ENCODE measurements at places on chromosomes 11 and 22. TPM values are rescaled to one million over a fixed set of nuclear protein-coding genes. Genes with fewer than 3 reads are reported as not detected.

GRCh38 chr11:69877235-69877634 lies 58.0 kb upstream of the FGF3 start:
- no peak for DNase-seq

Gene DDI1
- not detected for total RNA-seq

DNA sequence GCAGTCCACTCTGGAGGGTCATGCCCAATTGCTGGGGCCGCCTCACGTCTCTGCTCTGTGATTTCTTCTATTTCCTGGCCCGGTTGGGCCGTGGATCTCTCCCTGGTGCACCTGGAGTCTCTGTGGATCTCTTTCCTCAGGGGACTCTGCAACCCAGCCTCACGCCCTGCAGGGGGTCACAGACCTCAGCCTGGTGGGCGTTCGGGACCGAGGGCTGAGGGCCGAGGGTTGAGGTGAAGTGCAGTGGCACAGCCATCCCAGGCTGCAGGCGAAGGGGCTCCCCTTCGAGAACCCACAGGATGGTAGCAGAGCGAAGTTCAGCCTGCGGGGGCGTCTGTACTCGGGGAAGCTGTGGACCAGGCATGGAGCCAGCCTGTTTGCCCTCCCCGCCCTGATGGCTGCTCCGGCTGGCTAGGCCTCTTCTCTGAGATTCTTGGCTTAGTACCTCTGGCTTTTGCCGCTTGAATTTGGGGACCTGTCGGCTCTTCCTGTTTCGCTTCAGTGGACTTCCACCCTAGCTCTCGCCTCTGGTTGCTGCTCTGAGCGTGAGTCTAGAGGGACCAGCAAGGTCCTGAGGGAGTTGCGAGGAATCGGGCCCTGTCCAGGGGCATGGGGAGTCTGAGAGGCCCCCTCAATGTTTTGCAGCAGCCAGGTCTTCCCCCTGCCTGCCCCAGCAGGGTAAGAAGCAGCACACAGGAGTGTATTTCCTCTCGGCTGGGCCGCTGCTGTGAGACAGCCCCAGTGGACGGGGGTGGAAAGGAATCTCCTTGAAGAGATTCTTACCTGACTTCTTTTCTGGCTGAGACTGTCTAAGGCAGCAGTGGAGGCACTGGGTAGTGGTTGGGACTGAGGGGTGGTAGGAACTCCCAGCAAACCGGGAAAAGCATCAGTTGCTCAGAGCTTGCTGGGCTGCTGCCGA lies 140.8 kb downstream of the TBC1D22A start:
- no peak for DNase-seq

- DNase-seq: no peak
Observed at GRCh38 chr11:32706985-32707741, 87.3 kb downstream of the CCDC73 start.

Gene RAB3IL1
- 11.9 TPM for total RNA-seq

Gene SAA4
- not detected for total RNA-seq

Gene KCNJ5
- total RNA-seq: 0.11 TPM

Gene TTC28
- 91.7 TPM for total RNA-seq

- DNase-seq: no peak
Observed at GRCh38 chr11:72975778-72976521, 161.7 kb downstream of the ATG16L2 start.

GRCh38 chr11:134532921-134533421 lies 120.9 kb upstream of the B3GAT1 start:
- DNase-seq: no peak

DNA sequence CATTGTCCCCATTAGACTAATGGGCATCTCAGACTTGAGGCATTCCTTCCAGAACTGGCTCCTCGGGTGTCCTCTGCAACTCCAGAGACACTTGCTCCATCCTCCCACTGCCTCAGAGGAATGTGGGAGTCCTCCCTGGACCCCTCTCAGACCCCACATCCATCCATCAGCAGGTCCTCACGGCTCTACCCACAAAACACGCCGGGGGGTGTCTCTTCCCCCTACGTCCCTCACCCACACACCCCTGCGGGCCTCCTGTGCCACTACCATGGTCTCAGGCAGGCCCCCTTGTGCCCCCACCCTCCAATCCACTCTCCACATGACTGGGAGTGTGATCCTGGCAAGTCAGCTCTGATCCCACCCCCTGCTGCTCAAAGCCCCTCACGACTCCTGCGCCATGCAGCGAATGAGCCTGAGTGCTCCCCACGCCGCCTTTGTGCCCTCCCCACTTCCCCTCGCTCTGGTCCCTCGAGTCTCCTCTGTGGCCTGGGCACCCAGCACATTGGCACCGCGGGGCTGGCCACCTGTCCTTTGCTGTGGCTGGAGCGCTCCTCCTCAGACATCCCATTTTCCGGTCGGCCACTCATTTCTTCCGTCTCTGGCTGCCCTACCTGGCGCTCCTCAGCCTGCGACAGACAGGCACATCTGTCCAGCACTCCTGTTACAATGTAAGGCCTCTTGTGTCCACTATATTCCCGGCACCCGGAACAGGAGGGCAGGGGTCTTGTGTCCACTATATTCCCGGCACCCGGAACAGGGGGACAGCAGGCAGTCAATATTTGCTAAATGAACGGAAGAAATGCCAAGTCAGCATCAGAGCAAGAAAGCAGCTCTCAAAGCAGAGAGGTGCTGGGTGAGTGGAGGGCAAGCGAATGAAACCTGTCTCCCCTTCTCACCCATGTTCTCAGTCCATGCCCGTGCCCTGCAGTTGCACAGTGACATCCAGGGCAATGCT lies 14.2 kb upstream of the MOB2 start:
- DNase-seq: no peak

Gene SYT13
- 6.8 TPM for total RNA-seq

- no peak for DNase-seq
Observed at GRCh38 chr11:34501500-34501899, 12.1 kb downstream of the ELF5 start.

DNA sequence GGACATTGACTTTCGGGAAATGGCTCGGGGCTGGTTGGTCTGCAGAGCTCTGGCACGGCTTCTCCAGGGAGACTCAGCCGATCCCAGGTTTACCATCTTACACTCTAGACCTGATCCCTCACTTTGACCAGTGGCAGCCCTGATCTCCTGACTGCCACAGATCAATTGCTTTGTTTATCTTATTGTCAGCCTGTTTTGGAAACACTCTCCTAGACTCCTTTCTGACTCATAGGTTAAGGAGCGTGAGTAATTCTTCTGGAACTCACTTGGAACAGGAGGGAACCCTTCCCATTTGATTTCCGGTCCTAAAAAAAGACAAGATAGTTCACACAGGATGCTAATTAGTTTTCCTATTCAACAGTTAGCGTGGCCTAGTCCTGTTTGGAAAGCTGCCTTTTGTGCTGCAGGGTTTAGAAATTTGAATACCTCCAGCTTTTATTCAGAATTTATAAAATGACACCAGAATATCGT lies 16.0 kb upstream of the BMAL1 start:
- no peak for DNase-seq

- DNase-seq: no peak
Observed at GRCh38 chr11:96160732-96161306, 182.2 kb downstream of the MAML2 start.

Gene ESAM
- total RNA-seq: 0.85 TPM

GRCh38 chr11:116641561-116642045 lies 131.2 kb downstream of the BUD13 start:
- peak; percentile 76 for DNase-seq

- no peak for DNase-seq
Observed at GRCh38 chr11:121561716-121562115, 108.9 kb upstream of the SORL1-AS1 start.

Gene FADS2
- total RNA-seq: 324 TPM

Gene OR4D5
- not detected for total RNA-seq

DNA sequence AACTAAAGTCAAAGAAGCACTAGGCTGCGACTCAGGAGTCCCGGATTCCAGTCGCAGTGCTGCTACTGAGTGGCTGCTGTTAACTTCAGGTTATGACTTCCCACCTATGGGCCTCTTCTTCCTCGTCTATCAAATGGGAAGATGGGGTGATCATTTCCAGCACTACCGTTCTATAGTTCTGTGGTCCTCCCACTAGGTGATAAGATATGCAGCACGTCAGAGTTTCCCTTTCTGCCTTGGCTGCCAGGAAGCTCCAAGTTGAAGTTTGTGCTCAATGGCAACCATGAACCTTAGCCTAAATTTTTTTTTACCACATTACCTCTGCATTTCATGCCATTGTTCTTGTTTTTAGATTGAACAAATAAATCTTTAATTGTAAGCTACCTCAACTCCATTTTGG lies 38.7 kb downstream of the ALX4 start:
- no peak for DNase-seq

DNA sequence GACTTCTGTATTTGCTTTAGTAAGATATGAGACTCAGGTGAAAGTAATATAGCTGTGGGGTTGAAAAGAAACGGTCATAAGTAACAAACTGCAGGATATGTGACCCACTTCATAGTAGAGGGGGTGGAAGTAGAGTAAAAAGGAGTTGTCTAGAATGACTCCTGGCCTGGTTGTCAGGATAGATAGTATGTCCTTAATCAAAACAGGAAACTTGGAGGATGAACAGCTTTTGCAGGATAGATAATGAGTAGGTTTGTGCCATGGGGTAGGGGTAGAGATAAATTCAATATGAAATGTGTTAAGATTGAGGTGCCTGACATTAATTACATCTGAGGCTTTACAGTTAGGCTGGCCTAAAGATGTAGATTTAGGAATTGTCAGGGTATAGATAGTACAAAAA lies 47.0 kb upstream of the B3GNT6 start:
- no peak for DNase-seq

DNA sequence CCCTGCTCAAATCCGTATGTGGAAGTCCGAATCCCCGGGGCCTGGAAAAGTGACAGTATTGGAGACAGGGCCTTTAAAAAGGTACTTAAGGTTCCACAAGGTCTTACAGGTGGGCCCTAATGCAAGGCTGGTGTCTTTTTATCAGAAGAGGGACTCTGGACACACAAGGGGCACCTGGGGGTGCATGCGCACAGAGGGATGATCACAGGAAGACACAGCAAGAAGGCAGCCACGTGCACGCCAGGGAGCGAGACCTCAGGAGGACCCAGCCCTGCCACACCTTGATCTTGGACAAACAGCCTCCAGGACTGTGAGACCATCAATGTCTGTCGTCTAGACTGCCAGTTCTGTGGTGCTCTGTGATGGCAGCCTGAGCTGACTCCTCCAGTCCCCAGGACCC lies 96.5 kb downstream of the SHANK2 start:
- no peak for DNase-seq

Gene SF1
- 536 TPM for total RNA-seq

- DNase-seq: no peak
Observed at GRCh38 chr11:110907629-110908028, 195.4 kb upstream of the ARHGAP20 start.

DNA sequence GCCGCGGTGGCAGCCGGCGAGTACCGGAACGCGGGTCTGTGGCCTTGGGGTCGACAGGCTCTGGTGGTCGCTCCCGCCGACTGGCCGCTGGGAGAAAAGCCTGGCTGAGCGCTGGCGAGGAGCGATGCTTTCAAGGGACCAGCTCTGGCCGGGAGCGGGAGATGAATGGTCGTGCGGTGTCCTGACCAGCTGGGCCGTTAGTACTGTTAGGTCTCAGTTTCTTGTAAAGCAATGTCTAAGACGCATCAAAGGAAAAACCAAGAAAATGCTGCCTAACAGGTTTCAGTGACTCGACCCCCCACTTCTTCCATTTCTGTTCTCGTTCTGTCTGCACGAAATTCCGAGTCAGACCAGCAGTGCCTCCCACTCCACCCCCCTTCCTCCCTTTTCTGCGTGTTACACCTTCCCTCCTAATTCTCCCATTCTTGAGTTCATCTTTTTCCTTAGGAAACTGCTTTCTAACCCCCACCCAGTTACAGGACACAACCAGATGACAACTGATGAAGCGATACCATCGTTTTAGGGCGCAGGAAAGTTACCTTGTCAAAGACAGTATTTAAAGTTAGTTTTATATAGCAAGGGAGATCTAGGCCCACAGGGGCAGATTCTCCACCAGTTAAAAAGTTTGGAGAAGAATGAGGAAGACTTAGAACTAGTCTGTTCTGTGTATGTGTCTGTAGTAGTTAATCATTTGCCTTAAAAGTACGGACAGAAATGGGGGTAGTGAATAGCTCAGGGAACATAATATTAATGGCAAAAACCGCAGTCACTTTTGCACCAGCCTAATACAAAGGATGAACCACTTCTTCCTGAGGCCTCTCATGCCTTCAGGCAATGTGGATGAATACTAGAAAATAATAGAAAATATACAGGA lies 1.0 kb downstream of the CUL5 start:
- DNase-seq: no peak

Gene SCGB2A2
- not detected for total RNA-seq

GRCh38 chr11:8871171-8871775 lies 39.7 kb upstream of the AKIP1 start:
- peak; percentile 76 for DNase-seq

DNA sequence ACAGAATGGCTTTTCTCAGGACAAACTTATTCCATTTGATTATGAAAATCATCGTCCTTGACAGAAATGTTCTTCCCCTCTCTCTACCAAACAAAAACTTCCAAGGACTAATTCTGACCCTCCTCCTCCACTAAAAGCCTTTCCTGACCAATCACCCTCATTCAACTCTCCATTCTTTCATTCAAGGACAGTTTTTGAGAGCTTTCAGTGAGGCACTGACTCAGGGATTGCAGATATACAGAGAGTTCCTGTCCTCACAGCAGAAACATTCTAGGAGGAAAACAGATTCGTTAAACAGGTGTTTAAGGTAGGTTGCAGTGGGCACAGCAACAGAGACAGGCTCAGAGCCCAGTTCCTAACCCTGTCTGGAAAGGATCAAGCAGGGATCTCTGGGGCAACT lies 41.5 kb downstream of the OR4D9 start:
- DNase-seq: no peak

GRCh38 chr22:48891688-48892577 lies 935.7 kb downstream of the BRD1 start:
- DNase-seq: no peak

DNA sequence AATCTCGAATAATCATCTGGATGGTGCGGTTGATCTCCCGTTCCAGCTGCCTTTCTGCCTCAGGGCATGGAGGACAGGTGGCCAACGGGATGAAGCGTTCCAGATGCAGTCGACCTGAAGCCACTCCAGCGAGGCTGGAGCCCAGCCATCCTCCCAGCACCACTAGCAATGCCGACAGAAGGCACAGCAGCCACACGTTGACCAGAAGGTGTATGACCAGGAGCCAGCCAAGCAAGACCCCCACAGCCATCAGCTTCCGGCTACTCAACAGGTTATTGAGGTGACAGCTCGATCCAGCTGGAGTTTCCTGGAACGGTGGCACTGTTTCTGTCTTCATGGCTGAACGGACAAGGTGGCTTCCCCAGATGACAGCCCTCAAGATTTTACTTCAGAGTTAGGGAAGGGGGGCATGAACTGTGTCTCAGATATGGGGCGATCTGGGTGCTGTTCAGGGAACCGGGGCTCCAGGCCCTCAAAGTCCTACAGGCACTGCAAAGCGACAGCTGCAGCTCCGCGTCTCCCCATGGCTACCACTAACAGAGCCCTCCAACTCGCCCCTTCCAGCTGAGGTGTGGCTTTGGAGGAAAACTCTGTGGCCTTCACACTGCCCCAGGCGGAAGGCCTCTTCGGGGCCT lies 559 bp downstream of the SNX19 start:
- no peak for DNase-seq

Data from mesothelial cell of epicardium (in vitro differentiated cells).